Ovary (tissue), 10 donors: ENCODE measurements at places on chromosomes 1 and 21.

GRCh38 chr1:211761400-211761799 is 69.2 kb downstream of the LPGAT1 start:
- no peak for DNase-seq

DNA sequence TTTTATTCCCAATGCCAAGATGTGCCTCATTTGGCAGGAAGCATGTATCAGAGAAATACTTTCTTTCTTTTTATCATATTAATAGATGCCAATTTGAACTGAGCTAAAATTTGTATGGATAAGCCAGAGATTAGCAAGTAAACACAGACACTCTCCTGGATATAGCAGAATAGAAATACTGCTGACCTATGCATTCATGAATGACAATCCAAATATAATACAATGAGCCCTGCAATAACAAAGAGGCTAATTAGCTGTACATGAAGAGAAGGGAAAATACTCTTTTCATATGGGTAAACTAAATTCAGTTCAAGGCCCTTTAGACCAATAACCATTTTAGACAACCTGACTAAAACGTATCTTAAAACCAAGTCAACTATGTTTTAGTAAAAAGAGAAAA is 388.1 kb upstream of the NR5A2 start:
- DNase-seq = no peak

- no peak for DNase-seq
Observed at GRCh38 chr1:67359592-67359991, 51.9 kb downstream of the IL12RB2 start.

DNA sequence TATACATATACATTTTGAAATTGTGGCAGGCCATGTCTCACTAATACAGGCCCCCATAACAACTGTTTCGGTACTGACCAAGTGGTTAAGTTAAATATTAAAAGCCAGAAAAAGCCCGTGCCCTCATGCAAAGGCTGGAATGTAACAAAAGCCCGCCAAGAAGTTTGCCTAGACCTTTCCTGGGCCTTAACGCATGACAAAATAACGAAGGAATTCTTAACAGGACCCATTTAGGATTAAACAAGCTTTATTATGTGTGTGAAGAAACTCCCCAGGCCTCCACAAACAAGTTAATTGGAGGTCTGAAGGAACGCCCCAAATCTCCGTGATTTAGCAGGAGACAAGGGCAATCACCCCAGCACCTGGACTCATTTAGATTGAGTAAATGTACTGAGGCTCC is 42.4 kb downstream of the TNFSF4 start:
- no peak for DNase-seq

DNA sequence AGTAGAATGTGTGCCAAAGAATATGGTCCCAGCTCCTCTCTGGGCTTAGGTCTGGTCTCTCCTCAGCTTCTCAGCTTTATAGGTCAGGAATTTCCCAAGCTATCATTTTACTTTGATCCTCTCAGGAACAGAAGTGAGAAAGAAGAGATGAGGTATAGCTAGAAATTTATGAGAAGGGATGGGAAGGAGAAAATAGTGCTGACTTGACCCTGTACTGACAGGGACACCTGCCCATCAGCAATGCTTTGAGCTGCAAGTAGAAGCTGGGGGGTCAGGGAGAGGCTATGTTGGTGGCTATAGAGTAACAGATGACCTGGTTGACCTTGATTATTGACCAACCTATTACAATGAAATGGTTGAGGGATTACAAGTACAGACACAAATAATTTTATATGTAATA is 75.0 kb downstream of the XCL2 start:
- DNase-seq = no peak

DNA sequence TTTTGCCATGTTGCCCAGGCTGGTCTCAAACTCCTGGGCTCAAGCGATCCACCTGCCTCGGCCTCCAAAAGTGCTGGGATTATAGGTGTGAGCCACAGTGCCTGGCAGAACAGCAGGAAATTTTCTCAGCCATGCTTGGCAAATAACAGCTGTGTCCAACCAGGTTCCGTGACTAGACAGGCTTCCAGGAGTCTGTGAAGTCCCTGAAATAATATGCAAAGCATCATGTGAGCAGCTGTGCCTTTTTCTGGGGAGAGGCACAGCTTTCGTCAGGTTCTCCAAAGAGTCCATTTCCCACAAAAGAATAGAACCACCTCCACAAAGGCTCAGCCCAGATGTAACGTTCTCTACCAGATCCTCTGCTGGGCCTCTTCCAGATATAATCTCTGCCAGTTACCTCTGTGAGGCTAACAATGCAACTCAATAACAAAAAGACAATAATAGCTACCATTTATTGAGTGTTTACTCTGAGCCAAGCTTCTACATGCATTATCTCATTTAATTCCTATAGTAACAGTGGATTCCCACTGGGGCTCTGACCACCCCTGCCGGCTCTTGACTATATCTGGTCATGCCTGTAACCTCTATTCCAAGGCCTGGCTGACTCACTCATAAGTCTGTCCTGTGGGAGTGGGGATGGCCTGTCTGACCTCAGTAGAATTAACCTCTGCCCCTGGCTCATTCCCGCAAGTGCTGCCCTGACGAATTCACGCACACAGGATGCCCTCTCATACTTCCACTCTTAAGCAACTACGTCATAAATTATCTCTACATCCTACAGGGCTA is 4.0 kb upstream of the NKAIN1 start:
- no peak for DNase-seq

DNA sequence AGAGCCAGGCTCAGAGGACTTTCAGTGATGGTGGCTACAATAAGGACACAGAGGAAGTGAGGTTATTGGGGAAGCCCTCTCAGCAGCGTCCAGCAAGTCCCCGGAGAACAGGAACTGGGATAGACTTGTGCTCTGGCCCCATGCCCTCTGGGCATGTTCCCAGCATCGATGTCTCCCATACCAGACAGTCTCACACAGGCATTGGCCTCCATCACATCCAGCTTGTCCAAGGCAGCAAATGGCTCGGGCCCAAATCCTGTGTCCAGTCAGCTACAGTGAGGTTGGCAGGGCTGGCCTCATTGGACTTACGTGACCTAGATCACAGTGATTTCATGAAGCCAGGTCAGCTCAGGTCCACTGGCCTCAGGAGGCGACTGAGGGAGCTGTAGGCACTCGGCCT is 19.6 kb upstream of the TMEM54 start:
- DNase-seq = no peak

- DNase-seq = peak; percentile 54
Observed at GRCh38 chr1:211698161-211699026, 23.0 kb upstream of the NEK2 start.

- DNase-seq = no peak
Observed at GRCh38 chr1:204990059-204990664, 52.9 kb upstream of the CNTN2 start.
